ENCODE measurements at places on chromosomes 1 and 21.

GRCh38 chr1:109659997-109660690 lies 4.2 kb downstream of the GSTM4 start:
- DNase-seq, result no peak

GRCh38 chr1:121417325-121417923 lies 232.6 kb downstream of the SRGAP2C start:
- no peak for DNase-seq

DNA sequence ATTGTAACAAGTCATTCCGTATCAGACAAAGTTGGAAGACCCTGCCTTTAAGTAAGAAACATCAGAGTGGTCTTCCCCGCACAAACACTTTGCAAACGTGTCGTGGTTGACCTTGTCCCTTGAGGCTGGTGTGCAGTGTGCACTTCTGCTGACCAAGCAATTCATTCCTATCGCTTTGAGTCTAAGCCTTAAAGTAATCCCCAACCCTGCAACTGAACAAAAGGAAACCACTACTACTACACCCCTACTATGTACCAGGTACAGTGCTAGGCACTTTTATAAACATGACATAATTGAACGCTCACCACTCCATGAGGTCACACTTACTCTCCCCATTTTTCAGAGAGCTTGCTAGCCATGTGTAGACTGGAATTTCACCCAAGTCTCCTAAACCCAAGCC lies 10.6 kb downstream of the ITPKB start:
- DNase-seq, result no peak

DNA sequence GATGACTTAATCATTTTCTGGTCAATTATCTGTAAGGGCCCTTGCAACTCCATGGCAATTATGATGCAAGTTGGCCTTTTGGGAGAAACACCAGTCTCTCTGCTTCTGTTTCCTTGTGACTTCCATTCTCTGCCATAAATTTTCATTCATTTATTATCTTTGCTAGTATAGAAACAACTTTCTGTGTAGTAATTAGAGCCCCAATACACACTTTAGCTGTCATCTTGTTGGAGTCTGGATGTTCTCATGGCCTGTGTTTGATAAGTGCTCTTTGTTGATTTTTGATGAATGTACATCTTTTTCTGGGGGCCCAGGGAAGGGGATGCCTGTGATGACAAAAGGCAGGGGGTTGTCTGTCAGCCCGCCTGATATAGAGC lies 22.4 kb downstream of the PROX1 start:
- no peak for DNase-seq

GRCh38 chr1:180204231-180204630 lies 25.8 kb upstream of the LHX4 start:
- DNase-seq, result no peak

DNA sequence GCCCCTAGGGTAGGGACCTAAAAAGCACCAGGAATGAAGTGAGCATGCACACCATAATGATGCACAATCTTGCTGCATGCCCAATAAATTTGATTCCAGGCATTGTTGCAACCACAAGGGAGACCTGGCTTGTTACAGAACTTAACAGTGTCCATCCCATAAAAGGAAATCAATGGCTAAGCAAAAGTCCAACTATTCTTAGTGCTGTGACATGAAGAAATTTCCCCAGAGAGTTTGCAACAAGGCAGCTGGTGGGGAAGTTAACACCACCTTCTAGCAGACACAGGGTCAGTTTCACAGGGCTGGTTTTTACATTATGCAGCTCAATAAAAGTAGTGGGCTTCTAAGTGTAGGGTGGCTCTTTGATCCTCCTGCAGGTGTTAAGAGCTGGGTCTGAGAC lies 221.1 kb downstream of the KCNJ6 start:
- no peak for DNase-seq

GRCh38 chr1:56188855-56189254 lies 390.5 kb downstream of the PLPP3 start:
- DNase-seq, result no peak

All from activated CD4-positive, alpha-beta T cell treated with anti-CD3 and anti-CD28 coated beads for 1 hour (primary cell).